Cerebellar nuclear complex (tissue), 1 donor: ENCODE measurements at places on chromosomes 5 and 9.
A peak's percentile ranks its signal among the peaks of the same experiment; 100 is the strongest.

DNA sequence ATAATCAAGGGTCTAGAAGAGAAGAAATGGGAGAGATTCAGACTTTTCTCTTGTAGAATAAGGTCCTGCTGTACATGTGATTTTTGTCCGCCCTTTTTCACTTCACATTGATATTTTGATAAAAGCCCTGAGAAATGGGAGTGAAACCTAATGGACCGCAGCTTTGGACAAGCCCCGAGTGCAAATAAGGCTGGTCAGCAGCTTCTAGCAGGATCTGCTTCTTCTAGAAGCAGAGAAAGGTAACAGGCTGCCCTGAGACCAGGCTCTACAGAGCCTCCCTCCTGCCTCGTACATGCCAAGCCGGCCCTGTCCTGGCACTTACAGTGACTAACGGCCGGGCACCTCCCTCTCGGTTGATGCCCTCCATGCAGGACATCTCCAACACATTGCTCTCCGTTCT lies 33.4 kb downstream of the ACER2 start:
- DNase-seq, result no peak

- no peak for DNase-seq
Measured at GRCh38 chr5:111221139-111221538, 3.0 kb upstream of the CAMK4 start.

DNA sequence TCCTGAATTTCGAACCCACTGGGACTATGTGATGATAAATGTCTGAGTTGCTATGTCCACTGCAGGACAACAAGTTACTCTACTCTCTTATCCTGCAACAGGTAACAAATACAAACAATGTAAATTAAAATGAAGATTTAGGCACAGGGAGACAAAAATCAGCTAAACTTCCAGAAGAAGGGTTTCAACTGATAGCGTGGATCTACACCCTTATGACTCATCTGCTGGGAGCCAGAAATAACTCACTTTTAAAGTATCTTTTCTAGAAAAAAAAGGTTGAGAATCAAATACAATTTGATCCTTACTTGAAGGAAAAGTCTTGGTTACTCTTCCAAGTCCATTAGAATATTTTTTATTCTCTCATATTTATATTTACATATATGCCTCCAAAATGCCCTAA lies 21.4 kb downstream of the PJA2 start:
- no peak for DNase-seq

DNA sequence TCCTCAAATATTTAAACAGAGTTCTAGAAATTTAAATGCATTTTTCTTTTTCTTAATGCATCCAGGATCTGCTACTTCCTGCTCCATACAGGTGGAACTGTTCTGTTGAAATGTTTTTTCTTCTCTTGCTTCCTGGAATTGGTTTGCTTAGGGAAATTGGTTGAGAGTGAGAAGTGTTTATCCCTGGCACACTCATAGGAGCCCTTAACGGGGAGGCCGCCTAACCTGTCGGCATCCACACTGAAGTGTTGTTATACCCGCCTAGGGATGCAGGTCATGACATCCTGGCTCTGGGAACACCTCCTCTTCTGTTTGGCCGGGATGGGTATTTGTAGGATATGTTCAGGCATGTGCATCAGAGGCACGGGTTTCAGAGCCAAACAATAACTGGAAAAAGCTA lies 239.7 kb downstream of the GADD45G start:
- DNase-seq, result no peak

GRCh38 chr9:137798901-137799629 lies 78.5 kb upstream of the CACNA1B start:
- no peak for DNase-seq

GRCh38 chr9:8907868-8908267 lies 1108.3 kb upstream of the DMAC1 start:
- DNase-seq, result no peak

GRCh38 chr9:114521846-114522245 lies 16.6 kb upstream of the WHRN start:
- no peak for DNase-seq

DNA sequence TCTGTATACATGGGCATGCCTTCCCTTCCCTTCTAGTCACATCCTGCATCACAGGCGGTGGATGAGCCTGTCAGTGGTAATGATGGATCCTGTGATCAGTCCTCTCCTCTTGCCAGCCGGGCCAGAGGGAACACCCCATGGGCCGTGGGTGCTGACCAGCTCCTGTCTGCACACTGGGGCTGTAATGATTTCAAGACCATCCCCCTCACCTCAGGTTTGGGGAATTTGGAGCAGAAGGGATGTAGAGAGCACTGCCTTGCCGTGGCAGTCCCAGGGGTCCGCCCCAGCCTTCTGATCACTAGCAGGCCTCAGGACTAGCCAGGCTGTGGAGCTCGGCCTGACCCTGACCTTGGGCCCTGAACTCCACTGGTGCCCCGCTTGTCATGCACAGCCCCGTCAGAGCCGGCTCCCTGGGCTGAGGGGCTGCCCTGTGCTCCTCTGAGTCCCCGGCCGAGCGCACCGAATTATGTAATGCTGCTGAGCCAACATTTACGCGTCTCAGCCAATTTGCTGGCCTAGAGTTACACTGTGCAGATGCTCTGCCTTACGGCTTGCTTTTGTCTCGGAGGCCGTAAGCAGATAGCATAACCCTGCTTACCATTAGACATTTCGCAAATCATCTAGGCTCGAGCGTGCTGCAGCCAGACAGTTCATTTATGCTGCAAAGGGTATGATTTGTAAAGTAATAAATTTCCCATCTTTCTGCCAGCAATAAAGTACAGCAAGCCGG lies 155.3 kb downstream of the MACROH2A1 start:
- peak; percentile 55 for DNase-seq

GRCh38 chr9:84996716-84997115 lies 327.2 kb downstream of the NTRK2 start:
- DNase-seq, result no peak

GRCh38 chr5:151699071-151699901 lies 12.6 kb upstream of the SPARC start:
- DNase-seq, result no peak

DNA sequence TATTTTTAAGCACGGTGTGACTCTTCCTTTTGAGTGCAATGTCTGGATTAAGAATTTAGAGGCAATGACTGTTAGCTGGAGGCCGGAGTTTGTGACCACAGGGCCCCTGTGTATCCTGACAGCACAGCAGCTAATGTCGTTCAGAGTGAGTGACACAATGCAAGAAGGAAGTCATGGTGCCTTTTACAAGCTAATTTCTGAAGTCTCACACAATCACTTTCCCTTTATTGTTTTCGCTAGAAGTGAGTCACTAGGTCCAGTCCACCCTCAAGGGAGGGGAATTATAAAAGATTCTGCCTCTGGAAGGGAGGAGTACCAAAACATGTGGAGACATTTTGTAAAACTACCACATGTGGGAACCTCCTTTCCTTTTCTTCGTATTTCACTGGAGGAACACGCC lies 185.5 kb upstream of the FGF10 start:
- no peak for DNase-seq

- DNase-seq, result no peak
Measured at GRCh38 chr9:108543251-108543778, 312.5 kb downstream of the ACTL7B start.

GRCh38 chr5:146039420-146039819 lies 66.0 kb downstream of the PLAC8L1 start:
- DNase-seq, result no peak

DNA sequence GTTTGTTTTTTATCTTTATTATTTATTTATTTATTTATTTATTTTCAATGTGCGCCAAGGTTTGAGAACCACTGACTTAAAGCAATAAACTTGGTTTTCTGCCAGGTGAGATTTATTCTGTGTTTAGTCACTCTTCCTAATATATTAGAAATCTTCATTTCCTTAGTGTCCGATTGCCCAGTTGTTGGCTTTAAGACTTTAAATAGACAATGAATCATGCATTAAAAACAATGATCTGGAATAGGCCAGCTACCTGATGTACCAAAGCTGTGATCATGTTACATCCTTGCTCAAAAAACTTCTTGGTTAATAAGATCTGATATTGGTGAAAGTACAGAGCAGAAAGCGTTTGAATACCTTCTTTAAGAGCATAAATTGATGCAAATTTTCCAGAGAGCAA lies 52.1 kb upstream of the ERBIN start:
- no peak for DNase-seq

DNA sequence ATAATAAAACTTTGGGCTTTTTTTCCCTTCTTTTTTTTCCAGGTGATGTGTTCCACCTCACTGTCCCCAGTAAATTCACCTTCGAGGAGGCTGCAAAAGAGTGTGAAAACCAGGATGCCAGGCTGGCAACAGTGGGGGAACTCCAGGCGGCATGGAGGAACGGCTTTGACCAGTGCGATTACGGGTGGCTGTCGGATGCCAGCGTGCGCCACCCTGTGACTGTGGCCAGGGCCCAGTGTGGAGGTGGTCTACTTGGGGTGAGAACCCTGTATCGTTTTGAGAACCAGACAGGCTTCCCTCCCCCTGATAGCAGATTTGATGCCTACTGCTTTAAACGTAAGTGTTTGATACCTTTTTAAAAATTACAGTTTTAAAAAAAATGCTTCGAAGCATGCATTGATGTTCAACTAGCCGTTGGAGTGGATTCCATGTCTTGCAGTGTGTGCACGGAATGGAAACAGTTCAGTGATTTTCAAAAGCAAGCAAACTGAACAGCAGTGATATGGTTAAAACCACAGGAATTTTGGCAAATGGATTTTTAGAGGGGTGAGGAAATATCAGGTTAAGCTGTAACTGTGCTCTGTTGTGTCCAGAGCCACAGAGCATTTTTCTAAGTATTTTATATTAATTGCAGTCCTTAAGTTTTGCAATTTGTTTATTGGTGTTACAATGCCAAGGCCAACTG lies 40.7 kb downstream of the VCAN start:
- DNase-seq, result no peak

DNA sequence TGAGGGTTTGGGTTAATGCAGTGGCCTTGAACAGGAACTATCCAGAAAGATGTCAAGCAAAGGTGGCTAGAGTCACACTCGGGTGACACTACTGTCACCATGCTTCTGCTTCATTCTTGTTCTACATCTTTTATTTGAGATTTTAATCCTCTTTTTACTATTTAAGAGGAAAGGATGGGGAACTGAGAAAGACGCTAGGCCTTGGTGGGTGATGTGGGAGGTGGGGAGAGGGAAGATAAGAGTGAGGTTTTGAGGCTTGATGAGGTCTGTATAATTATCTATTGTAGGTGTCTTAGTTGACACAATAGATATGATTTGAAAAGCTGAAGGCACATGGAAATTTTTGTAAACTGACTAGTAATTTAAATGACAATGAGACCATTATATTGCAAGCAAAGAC lies 3.5 kb upstream of the BASP1 start:
- DNase-seq, result no peak

- DNase-seq, result no peak
Measured at GRCh38 chr9:120434532-120434931, 145.4 kb downstream of the CDK5RAP2 start.

GRCh38 chr5:556909-557441 lies 32.7 kb upstream of the SLC9A3 start:
- no peak for DNase-seq

DNA sequence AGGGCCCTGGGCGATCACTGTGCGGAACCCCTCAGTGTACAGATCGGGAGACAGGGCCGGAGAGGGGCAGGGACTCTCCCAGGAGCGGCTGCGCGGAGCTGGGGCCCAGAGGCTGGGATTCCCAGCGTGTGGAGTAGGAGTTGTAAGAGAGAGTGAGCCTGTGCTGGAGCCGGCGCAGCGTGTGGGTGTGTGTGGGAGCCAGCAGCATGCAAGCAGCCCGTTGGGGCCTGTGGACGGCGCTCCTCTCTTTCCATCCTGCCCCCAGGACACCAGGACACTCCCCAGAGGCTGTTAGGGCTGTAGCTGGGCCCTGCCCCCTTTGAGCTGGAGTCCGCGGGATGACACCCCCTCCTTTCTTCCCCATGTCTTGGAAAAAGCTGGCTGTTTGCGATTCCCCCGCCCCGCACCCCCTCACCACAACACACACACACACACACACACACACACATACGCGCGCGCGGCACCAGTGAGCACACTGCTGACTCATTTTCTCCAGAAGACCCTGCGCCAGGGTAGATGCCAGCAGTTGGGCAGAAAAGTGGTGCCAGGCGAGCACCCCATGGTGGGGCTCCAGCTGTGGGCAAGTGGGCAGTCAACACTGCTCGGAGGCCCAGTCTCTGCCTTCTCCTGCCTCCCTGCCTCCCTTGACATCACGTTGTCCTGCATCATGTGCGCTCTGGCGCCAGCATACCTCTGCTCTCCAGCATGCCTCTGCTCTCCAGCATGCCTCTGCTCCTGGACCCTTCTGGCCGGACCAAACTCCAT lies 1.5 kb downstream of the COL27A1 start:
- no peak for DNase-seq

- DNase-seq, result no peak
Measured at GRCh38 chr9:70260606-70261005, 1.8 kb downstream of the SMC5 start.

DNA sequence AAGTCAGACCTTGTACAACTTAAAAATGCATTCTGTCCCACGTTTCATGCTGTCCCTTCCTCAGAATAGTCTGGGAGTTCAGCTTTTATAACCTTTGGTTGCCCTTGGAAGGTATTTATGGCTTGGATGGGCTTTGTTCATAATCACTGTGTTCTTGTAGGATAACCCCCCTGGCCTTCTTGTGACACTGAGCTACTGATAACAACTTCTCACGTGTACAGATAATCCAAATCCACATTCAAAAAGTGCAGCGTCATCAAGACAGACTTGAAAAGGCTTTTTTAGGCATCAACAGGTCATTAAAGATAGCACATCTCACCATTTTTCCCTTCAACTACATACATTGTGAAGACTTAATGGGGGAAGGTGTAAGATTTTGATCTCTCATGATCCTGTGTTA lies 42.0 kb downstream of the SLC1A3 start:
- DNase-seq, result no peak

GRCh38 chr5:60332244-60333004 lies 367.5 kb downstream of the DEPDC1B start:
- no peak for DNase-seq

DNA sequence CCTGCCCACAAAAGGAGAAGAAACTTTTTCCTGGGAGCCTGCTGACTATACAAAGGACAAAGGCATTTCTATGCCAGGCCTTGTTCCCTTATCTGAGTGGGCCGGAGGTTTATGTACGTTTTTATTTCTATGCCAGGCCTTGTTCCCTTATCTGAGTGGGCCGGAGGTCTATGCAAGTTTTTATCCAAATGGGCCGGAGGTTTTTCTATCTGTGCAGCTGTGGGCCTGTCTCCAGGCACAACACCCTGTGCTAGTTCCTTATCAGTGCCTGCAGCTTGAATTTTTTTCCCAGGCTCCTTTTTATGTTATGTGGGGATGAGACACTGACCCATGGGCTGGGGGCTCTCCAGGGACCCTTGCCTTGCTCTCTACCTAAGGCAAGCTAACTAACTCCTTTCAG lies 5.5 kb downstream of the SLC25A2 start:
- DNase-seq, result no peak

DNA sequence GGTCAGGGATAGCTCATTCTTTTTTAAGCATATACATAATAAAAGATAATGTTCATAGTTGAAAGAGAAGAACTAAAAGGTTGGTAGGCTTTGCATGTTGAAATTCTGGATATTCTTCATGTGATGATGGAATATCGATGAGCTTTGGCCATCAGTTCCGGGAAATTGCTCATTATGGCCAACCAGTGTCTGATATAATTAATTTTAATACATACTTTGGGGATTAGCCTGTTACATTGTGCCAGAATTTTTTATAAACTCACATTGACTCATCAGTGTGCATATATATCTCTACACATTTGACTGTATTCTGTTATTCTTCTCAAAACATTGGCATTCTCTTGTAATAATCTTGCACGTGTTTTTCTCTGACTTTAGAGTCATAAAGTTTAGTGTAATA lies 84.3 kb downstream of the NNT start:
- DNase-seq, result no peak

GRCh38 chr9:22120595-22120994 lies 111.5 kb upstream of the CDKN2B start:
- DNase-seq, result no peak
